ENCODE measurements at places on chromosomes 1 and 21.

DNA sequence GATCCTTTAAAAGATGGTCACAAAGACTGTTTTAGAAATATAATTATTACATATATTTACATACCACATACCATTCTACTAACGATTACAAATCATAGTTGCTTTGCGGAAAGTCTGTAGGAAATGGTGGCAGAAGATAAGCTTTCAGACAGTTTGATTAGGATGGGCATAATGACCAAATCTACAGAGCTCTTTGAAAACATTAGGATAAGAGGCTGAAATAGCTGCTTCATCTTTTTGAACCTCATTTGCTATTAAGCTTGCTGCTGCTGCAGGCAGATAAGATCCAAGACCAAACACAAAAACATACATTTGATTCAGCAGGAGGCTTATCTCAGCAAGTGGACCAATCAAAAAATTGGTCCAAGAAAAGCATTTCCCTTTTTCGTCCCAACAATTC, 47.1 kb downstream of the DDAH1 start:
- no peak for DNase-seq

GRCh38 chr1:221394011-221394544, 347.8 kb downstream of the DUSP10 start:
- peak; percentile 61 for DNase-seq

DNA sequence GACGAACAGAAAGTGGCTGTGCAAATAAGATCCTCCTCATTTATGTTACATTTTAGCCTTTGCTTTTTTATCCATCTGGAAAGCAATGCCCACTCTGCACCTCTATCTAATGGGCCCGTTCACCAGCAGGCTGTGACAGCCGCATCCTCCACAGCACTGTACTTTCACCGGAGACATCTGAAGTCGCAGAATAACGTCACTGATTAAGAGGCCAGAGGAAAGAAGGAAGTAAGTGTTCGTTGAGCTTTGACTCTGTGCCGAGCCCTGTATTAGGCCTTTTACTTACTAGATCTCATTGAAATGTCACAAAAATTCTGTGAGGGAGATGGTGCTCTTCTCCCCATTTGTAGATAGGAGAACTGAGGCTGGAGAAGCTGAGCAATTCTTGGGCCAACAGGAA, 62.3 kb downstream of the KAZN start:
- no peak for DNase-seq

DNA sequence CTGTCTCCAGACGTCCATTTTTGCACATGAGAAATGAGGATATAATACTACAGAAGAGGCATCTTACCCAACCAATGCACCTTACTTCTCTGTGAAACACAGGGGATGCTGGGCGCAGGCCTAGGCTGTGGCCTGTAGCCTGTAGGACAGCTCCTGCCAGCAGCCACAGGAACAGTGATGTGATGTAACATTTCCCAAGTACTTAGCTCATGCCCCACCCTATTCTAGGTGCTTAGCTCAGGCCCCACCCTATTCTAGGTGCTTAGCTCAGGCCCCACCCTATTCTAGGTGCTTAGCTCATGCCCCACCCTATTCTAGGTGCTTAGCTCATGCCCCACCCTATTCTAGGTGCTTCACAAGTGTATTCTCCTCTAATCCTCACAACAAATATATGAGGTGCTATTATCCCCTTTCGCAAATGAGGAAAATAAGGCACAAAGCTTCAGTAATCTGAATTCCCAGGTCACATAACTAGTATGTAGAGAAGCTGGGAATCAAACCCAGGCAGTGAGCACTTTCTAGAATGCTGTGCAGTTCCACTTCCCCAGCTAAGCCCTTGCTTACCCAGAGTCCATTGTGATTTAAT, 4.6 kb upstream of the NAXE start:
- no peak for DNase-seq

DNA sequence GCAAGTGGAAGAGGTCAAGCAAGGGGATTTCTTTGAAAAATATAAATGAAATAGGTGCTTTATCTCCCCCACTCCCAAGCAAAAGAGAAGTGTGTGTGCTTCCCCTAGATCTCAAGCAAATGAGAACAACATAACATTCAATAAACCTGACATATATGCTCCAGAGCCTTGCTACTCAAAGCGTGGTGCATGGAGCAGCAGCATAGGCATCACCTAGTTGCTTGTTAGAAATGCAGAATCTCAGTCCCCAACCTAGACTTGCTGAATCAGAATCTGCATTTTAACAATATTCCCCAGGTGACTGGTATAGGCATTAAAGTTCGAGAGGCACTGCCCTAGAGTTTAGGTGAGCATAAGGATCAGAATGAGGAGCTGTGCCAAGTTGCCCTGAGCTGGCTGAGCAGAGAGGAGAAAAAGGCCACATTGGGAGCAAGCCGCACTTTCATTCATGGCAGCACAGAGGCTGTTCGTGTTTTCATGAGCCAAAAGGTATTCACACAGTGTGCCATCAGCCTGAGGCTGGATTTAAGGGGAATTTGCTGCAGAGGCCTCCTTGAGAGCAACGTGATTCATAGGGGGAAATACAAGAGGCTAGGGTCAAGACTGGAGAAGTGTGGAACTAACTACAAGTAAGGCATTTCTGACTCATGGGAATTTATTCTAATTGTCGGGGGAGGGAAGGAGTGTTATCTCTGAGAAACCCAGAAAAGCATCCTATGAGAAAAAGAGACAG, 14.3 kb upstream of the LPAR3 start:
- DNase-seq, result peak; percentile 80

DNA sequence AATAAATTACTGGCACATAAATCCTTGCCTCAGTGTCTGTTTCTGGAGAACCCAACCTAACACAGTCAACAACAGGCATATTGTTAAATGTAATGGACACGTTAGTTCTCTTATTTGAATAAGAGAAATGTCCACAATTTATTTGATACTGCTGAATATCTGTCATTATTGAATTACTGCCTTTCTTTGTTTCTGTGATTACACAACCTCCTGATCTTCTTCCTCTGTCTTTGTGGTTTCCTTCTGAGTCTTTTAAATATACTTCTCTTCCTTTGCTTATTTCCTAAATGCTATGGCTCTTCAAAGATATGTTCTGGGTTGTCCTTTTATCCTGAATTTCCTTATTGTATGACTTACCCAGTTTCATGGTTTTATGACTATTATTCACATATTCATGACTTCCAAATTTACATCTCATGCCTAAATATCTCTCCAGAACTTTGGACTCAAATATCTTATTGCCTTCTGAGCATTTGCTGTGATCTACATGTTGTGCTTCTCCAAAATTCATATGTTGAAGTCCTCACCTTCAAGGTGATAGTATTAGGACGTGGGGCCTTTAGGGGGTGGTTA, 39.9 kb downstream of the MSH4 start:
- DNase-seq, result no peak

DNA sequence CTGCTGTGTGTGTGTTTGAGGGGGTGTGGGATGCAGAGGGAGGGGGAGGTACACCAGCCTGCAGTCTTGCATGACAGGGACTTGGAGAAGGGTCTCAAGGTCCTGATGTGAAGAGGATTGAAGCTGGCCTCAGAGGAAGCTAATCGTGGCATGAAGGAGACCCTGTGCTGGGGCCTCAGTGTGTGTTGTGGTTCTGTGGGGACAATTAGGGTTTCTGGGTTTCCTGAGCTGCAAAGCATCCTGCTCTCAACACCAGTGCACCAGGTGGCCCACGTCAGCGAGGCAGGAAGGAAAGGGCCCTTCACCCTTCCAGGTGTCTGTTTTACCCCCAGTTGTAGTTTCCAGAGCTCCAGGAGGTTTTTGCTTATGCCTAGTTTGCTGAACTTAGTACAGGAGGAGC, 52.8 kb downstream of the TENT5C start:
- no peak for DNase-seq

- DNase-seq, result no peak
These were observed 574.7 kb upstream of the PLXNA2 start for GRCh38 chr1:208818770-208819445.

DNA sequence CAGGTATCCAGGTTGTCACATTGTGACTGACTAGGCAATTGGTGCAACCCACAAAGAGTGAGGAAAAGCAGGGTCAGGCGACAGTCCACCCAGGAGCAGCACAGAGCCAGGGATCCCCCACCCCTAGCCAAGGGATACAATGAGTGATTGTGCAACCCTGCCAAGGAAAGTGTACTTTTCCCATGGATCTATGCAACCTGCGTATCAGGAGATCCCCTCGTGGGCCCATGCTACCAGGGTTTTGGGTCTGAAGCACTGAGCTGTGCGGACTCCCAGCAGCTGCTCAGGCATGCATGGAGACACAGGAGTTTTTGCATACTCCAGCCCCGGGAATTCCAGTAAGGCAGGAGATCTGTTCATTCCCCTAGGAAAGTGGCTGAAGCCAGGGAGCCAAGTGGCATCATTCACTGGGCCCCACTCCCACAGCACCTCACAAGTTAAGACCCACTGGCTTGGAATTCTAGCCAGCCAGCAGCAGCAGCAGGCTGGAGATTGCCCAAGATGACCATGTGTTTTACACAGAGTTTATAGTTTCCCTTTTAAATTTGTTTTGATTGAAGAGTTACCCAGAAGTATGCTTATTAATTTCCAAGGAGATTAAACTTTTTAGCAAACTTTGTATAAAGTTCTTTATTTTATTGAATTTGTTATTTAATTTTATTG, 136.0 kb downstream of the LTN1 start:
- no peak for DNase-seq

GRCh38 chr1:8408151-8408839, 90.4 kb downstream of the SLC45A1 start:
- peak; percentile 52 for DNase-seq

- no peak for DNase-seq
These were observed 80.6 kb downstream of the TGFBR3 start for GRCh38 chr1:91805311-91805801.

- DNase-seq, result no peak
These were observed 525.2 kb upstream of the PBX1 start for GRCh38 chr1:164033782-164034181.

DNA sequence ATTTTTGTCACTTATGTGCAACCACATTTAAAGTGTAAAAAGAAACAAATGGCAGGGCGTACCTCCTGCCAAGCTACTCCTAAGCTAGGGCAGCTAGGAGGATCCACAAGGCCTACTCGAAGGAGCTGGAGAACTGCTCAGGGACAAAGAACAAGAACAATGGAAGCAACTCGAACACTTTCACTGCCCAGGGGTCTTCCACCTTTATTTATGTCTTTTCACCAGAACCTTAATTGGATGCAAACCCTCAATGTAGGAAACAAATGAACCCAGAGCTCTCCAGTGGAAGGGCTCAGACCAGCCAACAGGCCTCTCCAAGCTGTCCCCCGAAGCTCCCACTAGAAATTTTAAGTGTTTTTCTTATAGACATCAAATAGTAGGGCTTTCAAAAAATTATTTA, 39.9 kb downstream of the C1orf198 start:
- no peak for DNase-seq

DNA sequence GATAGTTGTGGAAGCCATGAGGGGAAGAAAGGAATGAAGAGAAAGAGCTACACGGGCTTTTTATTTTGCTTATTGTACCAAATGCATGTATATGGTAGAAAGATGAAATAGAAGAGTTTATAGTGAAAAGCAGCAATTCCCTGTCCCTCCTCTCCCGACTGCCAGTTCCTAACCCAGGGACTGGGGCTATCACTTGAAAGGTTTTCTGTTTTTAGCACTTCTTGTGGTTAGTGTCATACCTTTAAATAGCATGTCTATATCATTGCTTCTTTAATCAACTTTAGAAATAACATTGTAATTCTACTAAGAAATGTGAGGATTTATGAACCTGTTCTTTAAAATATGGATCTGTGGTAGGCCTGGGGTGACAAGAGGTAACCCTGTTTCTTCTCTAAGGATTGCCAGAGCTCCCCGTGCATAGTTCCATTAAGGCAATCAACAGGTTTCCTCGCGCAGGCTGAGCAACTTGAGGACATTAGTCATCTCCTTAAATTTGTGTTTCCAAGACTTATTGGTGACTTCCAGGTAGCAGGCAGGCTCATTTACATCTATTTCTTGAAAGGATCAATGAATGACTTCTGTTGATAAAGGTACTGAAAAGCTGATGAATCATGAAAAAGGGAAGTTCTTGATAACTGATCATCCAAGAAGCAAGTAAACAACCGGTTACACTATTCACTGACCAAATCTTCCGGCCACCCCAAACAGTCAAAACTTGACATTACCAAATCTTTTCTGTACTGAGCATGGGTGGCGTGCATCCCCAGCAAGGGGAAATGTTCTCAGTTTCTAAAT, 37.8 kb upstream of the S1PR1 start:
- no peak for DNase-seq

GRCh38 chr1:16924919-16925477, 3.3 kb downstream of the CROCC start:
- DNase-seq, result no peak

GRCh38 chr1:65505547-65506300, 85.3 kb downstream of the LEPR start:
- DNase-seq, result no peak

- DNase-seq, result no peak
These were observed 10.8 kb downstream of the OPRD1 start for GRCh38 chr1:28822799-28823198.

- DNase-seq, result no peak
These were observed 30.5 kb downstream of the MAN1C1 start for GRCh38 chr1:25647106-25647505.

DNA sequence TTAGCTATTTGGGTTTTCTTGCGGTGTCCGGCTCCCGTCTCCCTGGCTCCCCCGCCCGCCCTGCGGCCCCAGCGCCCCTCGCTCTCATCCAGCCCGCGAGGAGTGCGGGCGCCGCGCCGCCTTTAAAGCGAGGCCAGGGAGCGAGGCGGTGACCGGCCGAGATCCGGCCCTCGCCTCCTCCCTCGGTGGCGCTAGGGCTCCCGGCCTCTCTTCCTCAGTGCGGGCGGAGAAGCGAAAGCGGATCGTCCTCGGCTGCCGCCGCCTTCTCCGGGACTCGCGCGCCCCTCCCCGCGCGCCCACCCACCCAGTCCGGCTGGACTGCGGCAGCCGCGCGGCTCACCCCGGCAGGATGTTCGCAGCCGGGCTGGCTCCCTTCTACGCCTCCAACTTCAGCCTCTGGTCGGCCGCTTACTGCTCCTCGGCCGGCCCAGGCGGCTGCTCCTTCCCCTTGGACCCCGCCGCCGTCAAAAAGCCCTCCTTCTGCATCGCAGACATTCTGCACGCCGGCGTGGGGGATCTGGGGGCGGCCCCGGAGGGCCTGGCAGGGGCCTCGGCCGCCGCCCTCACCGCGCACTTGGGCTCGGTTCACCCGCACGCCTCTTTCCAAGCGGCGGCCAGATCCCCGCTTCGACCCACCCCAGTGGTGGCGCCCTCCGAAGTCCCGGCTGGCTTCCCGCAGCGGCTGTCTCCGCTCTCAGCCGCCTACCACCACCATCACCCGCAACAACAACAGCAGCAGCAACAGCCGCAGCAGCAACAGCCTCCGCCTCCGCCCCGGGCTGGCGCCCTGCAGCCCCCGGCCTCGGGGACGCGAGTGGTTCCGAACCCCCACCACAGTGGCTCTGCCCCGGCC, 492 bp downstream of the HLX start:
- DNase-seq, result peak; percentile 54

- no peak for DNase-seq
These were observed 27.9 kb upstream of the EFHD2 start for GRCh38 chr1:15381805-15382204.

- no peak for DNase-seq
These were observed 141.4 kb downstream of the RUNX1 start for GRCh38 chr21:34907461-34908418.

GRCh38 chr1:212618466-212619210, 10.1 kb downstream of the ATF3 start:
- DNase-seq, result peak; percentile 51
